ENCODE measurements at places on chromosomes 6 and 20.

DNA sequence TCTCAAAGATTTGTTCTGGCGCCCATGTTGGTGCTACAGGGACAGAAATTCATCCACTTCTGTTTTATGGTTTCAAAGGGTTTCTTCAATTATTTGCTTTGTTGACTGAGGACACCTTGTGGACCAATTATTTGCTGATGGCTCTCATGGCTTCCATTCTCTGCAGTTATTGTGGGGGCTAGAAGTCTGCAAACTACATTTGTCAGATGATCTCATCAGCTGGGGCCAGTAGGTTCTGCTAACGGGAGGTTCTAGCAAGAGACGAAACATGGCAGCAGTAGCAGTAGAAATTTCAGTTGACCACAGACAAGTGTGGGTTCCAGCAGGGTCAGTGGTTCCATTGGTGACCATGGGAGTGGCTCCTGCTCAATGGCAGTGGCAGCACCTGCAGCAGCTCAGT is 72.8 kb upstream of the BLCAP start:
- no peak for DNase-seq

DNA sequence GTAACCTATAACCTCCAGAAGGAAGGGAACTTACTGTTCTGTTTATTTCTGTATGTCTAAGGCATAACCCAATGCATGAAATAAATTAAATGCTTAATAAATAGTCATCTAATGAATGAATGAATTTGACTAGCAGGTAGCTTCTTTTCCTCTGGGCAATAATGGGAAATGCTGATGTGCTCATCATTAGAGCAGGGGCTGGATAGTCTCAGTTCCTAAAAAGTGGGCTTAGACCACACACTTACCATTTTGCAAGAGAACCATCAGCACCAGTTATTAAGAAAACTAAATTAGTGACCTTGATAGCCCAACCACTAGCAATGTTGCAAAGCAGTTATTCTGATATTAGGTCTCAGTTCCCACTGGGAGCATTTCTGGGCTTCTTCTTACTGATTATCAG is 449.7 kb downstream of the CDC5L start:
- DNase-seq = no peak

GRCh38 chr6:105726902-105727655 is 324.2 kb upstream of the PREP start:
- DNase-seq = no peak

DNA sequence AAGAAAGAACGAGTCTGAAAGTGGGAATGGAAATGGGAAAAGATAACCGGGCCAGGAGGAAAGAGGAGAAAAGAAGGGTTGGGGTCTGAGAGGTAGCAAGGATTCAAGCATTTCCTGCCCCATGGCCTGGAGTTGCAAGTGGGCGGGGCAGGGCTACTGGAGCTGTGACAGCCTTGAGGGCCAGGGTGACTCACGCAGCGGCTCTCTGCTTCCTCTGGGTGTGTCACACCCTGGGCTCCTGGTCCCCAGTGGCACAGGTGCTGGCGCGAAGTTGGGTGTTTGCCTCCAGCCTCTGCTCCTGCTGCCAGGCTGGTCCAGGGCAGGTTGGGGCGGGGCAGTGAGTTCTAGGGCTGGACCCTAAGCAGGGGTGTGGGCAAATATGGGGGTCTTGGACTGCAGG is 3.3 kb upstream of the ULBP3 start:
- no peak for DNase-seq

DNA sequence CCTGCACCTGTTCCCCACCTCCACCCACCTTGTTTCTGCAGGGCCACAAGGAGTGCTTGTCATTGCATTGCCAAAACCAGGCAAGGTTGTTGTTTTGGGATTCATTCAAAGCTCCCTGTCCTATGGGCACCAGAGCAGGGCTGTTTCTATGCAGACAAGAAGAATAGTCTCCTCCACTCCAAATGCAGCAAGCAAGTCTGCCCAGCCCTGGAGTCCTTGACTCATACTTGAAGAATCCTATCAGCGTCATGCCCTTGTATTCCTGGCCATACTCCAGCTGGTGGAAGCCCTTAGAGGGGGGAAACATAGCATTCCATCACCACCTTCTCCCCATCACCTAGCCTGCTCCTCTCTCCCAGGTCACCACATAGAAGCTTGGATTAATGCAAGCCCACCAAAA is 145.3 kb upstream of the ECI2 start:
- no peak for DNase-seq

- DNase-seq = no peak
These were observed 652.0 kb upstream of the NOX3 start for GRCh38 chr6:156107624-156108101.

GRCh38 chr6:151412909-151413308 is 21.6 kb upstream of the ZBTB2 start:
- no peak for DNase-seq

GRCh38 chr6:27966044-27966443 is 9.0 kb downstream of the OR2B6 start:
- no peak for DNase-seq

- no peak for DNase-seq
These were observed 44.7 kb upstream of the PCMTD2 start for GRCh38 chr20:64210656-64211369.

- DNase-seq = no peak
These were observed 75.2 kb downstream of the SOX4 start for GRCh38 chr6:21668795-21669194.

GRCh38 chr6:125658136-125658535 is 91.3 kb upstream of the HEY2 start:
- DNase-seq = no peak

- DNase-seq = no peak
These were observed 13.4 kb downstream of the COL9A3 start for GRCh38 chr20:62830251-62830650.

All from CD4-positive, alpha-beta T cell treated with Interleukin-17A for 1 hour (primary cell).